ENCODE measurements at places on chromosomes 11 and 22.

DNA sequence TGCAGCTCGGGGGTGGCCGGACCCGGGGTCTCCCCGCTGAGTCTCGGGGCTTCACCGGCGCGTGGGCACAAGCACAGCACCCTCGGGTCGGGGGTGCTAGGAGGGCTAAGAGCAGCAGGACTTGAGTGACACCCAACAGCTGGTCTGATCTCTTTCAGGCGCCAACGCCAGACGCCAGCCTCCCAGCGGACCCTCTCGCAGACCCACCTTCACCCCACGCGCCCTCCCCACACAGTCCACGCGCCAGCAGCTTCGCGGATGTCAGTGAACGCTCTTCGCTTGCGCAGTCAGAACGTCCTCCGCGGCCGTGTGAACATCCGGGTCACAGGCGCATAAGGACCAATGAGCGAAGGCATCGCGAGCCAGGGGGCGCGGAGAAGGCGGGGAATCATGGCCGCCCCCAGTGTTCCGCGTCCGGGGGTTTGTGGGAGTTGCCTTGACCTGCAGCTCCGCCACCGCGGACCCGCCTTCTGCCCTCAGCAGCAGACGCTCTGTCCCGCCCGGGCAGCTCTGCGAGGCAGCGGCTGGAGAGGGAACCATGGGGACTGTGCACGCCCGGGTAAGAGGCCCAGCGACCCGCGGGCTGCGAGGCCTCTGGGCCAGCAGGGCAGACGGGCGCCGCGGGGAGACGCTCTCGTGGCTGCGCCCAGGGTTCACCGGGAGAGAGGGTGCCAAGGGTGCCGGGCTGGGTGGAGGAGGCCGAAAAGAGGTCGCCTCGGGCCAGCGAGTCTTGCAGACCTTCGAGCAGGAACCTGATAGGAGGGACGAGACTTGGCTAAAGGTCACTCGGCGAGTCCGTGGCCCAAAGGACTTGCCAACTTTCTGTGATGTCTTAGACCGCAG lies at the start of gene SAMM50:
Gene SAMM50, plus strand, starts transcription at position 403 of the 843 bp plus-strand sequence. Its CDS starts 136 bp downstream, at position 539.
- peak; percentile 92 for DNase-seq

GRCh38 chr22:29109822-29110221 lies 37.0 kb downstream of the KREMEN1 start:
- no peak for DNase-seq

GRCh38 chr11:84607975-84608836 lies 1018.9 kb downstream of the DLG2 start:
- no peak for DNase-seq

DNA sequence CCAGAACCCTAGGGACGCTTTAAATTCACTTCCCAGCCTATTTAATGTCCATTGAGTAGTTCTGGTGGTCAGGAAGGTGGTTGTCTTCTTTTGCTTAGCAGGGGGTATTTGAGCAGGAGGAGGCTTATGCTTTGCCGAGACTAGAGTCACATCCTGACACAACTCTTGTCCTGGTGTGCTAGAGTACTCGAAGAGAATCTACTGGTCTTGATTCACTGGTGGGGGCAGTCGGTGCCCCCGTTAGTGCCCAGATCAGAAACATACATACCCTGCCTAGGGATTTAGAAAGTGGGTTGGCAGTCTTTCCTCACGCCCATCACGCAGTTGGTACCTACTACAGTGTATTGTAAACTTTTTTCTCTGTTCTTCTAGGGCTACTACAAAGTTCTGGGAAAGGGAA lies 2.7 kb downstream of the RPL27A start:
- DNase-seq: no peak

DNA sequence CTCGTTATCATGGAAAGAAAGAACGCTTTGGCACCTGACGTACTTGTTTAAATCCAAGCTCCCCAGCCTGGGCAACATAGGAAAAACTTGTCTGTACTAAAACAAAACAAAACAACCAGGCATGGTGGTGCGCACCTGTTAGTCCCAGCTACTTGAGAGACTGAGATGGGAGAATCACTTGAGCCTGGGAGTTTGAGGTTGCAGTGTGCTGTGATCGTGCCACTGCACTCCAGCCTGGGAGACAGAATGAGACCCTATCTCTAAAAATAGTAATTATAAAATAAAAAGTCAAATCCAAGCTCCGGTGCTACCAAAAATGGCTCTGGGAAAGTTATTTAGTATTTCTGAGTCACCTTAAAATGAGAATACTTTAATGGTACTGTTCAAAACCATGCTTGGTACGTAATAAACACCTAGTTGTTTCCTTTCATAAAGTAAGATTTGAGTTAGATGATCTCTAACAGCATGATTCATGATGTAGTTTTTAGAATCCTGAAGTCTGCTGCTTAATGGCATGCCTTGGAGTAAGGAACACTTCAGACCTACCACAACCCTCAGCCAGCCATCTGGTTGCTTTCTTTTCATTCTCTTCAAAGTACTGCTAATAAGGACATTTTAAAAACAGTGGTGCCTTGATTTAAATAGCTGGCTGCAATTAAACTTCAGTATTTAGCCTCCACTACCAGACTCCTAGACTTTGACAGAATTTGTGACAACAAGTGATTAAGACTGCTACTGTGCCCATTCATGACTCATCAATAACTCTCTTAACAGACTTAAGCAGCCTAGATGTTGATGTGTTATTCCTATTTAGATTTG lies 8.4 kb downstream of the PPME1 start:
- DNase-seq: no peak

DNA sequence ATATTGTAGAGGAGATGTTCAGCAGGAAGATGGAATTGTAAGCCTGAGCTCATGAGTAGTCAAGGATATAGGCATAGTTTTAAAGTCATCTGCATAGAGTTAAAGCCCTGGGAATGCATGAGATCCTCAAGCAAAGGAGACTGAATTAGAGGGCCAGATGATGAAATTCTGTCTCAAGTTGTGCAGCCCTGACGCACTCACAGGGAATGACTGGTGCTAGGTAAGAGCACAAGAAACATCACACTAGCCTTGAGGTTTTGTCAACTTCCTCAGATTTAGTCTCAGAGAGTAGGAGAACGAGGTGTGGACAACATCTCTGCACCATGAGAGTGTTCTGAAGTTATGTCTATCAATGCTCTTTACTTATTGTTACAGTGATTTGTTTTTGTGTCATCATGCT lies 5.8 kb downstream of the RAB38 start:
- DNase-seq: no peak

- DNase-seq: no peak
These were observed 12.2 kb downstream of the SMTN start for GRCh38 chr22:31093086-31093850.

DNA sequence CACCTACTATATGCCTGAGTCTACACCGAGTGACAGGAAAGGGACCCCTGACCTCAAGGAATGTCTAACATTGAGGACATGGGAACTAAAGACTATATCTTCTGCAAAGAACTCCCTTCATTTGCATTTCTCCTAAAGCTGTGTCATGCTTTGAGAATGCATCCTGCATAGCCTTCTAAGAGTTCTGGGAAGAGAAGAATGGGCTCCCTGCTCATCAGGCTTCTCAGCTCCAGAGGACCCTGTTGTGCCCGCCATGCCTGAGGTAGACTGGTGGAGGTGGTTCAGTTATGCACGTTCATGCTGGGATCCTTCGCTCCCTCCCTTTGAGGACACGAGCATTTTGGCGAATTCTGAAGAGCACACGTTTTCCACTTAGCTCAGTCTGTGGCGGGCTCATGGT lies 63.3 kb downstream of the GRIK4 start:
- DNase-seq: no peak

DNA sequence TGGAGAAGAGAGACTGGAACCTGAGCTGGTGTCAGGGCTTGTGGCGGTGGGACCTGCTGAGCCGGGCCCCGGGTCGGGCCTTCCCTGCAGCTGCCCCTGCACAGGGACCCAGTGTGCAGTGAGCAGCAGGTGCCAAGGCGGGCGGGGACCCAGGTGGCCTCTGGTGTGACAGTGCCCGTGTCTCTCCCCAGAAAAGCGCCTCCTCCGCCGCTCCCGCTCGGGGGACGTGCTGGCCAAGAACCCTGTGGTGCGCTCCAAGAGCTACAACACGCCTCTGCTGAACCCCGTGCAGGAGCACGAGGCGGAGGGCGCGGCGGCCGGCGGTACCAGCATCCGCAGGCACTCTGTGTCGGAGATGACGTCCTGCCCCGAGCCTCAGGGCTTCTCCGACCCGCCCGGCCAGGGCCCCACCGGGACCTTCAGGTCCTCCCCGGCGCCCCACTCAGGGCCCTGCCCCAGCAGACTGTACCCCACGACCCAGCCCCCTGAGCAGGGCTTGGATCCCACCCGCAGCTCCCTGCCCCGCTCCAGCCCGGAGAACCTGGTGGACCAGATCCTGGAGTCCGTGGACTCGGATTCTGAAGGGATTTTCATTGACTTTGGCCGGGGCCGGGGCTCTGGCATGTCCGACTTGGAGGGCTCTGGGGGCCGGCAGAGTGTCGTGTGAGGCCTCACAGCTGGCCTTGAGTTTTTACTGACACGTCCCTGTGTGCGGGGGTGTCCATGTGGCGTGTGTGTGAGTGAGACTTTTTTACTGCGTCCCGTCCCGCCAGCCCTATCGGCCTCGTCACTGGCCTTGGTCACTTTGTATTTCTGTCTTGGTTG lies 15.6 kb upstream of the ARHGAP8 start:
- no peak for DNase-seq

GRCh38 chr11:532527-532985 lies 2.8 kb downstream of the HRAS start:
- DNase-seq: no peak

GRCh38 chr22:23542933-23543332 lies 37.2 kb downstream of the IGLL1 start:
- DNase-seq: no peak
